ENCODE measurements at places on chromosomes 2 and 18.
A peak's percentile ranks its signal among the peaks of the same experiment; 100 is the strongest.

- no peak for DNase-seq
These were observed 3.3 kb downstream of the RNF125 start for GRCh38 chr18:32021756-32022564.

GRCh38 chr2:196725882-196726281 is 73.6 kb downstream of the GTF3C3 start:
- no peak for DNase-seq

DNA sequence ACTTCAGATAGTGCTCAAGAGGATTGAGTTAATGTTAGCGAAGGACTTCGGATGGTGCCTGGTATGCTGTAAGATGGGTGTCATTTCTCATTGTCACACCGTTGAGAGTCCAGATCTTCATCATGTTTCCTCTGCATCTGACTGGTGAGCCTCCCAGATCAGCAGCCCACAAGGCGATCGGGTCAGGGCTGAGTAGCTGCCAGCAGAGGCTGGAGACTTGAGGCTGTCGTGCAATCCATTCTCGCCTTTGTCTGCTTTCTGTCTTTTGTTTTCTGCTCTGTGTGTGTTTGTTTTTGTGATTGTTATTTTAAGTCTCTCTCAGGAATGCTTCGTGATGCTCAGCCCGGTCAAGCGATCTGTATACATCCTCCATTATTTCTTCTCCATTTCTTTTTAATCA is 95.8 kb downstream of the TGOLN2 start:
- DNase-seq = no peak

GRCh38 chr2:106058469-106059137 is 135.5 kb downstream of the UXS1 start:
- DNase-seq = no peak

- peak; percentile 3 for DNase-seq
These were observed 50.3 kb upstream of the GREB1L start for GRCh38 chr18:21191596-21192307.

- peak; percentile 47 for DNase-seq
These were observed 4.0 kb upstream of the GPR17 start for GRCh38 chr2:127641846-127642507.

GRCh38 chr18:13289481-13290205 is 71.1 kb downstream of the LDLRAD4 start:
- DNase-seq = no peak

GRCh38 chr2:146239392-146240135 is 1605.3 kb upstream of the ACVR2A start:
- no peak for DNase-seq

GRCh38 chr18:45805551-45805950 is 19.9 kb upstream of the SIGLEC15 start:
- DNase-seq = no peak

DNA sequence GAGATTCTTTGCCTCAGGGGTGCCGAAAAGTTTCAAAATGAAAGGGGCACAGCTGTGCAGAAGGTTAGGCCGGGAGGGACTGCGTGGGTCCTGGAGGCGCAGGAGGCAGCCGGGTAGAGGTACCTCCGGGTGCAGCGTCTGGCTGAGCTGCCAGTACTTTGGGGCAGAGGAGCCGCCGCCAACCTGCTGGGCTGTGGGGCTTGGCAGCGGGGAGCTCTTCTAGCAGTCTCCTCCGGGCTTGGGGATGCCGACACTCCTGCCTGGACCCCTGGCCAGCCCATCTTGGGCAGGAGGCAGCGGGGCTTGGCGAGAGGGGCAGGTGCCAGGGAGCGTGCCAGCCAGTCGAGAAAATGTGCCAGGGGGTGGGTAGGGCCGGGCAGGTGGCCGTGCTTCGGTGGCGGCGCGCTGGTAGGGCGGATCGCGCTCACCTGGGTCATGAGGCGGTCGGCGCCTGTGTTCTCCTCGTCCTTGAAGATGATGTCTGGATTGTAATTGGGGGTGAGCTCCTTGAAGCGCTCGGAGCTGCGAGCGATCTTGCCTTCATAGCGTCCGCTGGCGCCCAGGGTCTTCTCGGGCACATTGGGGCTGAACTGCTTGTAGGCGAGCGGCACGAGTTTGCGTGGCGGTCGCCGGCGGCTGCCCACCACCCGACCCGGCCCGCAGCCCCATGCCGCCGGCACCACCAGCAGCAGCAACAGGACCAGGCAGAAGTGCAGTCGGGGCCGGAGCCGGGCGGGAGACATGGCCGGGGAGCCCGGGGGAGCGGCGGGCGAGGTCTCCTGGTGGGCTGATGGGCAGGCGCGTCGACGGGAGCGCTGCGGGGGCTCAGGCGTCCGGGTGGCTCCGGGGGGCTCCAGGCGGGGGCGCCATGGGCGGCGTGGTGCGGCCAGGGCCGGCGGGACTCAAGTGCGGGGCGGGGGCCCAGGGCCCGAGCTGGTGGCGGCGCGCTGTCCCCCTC is 717 bp downstream of the IHH start:
- no peak for DNase-seq

DNA sequence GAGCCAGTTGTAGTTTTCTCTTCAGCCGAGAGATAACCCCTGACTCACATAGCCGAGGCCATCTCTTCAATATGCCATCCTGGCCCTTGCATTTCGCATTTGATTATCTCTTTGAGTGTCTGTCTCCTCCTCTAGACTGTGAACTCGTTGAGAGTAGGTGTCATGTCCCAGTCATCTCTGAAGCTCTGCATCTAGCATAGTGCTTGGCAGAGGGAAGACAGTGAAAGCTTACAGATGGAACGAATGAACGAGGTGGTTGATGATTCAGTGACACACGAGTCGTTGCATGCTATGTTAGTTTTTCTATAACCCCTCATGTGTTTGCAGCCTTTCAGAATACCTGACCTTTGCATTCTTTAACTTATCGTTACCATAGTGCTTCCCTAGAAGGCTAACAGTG is 59.9 kb upstream of the CYRIA start:
- no peak for DNase-seq

DNA sequence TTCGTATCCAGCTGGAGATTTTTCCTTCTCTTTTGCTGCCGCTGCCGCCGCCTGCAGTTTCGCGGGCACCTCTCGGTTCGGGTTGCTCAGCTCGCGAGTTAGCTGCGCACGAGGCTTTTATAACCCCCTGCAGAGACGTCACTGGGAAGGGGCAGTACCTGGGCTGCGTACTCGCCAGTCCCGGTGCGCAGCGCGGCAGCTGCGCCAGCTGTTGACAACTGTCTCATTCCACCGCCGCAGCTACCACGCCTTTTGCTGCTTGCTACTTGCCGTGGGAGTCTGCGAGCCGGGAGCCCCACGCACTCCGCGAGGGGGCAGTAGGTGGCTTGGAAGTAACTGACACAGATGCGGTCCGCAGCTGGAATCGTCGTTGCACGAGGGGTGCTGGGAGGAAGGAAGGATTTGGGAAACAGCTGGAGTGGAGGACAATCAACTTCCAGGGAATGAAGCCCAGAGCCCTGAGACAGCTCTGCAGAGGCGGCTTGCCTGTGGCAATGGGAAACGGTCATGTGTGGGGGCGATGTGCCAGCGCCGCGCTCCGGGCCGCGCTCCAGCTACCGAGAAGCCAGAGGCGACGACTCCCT is at the start of gene TACR1:
Gene TACR1 (minus strand): TSS at position 93 of the 584 bp plus-strand sequence. CDS start 586 bp downstream, outside the sequence.
- DNase-seq = peak; percentile 16

- no peak for DNase-seq
These were observed 72.0 kb downstream of the CDH7 start for GRCh38 chr18:65822826-65823225.

DNA sequence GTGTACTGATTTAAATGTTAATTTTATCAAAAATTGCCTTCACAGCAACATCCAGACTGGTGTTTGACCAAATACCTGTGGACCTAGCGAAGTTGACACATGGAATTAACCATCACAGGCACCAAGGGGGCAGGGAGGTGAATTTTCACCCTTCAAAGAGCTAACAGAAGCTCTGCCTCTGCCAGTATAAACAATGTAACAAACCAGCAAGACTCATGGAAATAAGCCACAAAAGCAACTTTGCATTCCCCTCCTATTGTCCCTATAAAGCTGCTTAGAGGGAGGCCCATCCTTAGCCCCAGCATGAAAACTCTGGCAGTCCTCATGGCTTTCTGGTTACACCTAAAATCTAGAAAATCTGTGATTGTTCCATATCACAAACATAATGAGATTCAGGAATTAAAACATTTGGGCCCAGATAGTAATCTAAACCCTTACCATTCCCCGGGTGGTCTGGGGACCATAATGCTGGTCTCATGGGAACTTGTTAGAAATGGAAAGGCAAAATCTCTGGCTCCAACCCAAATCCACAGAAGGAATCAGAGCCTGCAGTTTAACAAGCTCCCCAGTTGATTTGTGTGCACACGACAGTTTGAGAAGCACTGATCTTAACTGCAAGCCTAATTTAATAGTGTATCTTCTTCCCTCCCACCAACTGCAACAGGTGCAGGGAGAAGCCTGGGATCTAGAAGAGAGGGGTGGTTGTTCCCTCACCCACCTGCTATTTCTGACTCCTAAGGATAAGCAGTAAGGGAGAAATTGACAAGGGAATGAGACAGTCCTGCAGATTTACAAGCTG is 23.1 kb downstream of the SERPINB11 start:
- DNase-seq = no peak

DNA sequence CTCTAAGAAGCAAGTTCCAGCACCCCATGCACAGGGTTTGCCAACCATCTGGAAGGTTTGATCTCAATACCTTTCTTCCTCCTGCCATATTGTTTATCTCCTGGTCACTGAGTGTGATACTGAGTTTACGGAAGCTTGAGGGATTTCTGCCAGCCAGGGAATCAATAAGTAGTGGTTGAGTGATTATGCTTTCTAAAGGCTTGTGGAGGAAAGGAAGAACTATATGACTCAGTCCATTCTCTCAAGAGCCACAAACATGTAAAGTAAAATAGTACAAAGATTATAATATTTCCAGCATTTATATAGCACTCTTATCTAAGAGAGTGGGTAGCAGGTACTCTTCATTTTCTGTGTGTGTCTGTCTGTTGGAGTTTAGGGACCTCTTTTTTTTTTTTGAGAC is 49.2 kb downstream of the SLC4A3 start:
- DNase-seq = no peak

DNA sequence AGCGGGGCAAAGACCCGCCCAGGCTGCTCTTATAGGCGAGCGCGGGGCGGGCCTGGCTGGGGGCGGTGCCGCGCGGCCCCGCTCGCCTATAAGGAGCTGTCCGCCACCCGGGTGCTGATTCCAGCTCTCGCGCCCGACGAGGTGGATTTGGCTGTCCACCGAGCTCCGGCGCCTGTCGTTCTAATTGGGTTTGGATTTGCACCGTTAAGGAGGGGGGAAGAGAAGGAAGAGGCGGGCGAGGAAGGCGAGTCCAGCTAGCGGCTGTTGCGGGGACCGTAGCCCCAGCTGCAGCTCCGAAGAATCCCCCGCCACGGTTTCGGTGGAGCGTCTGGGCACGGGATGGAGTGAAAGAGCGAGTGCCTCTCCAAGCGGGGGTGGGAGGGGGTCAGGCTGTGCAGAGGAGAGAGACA is at the start of gene CNTNAP5:
Gene CNTNAP5 (plus strand): TSS at position 117 of the 410 bp plus-strand sequence. CDS start 364 bp downstream, outside the sequence.
- no peak for DNase-seq

GRCh38 chr18:50654658-50655550 is 95.0 kb downstream of the MAPK4 start:
- no peak for DNase-seq

DNA sequence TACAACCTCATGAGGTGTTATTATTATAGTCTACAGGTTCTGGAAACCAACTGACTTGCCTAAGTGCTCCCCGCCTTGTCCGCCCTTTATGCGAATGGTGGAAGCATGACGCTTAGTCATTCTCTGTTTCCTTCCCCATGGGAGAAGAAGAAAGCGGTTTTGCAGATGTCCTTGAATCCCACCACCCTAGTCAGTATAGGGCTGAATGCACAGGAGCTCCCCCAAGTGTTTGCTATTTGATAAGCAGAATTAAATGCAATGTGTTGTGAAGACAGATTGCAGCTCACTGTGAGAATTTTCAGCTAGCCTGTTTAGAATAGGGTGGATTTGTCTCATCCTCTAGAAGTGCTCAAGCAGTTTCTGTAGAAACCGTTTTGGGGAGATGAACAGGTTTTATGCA is 652.0 kb downstream of the DCC start:
- no peak for DNase-seq

GRCh38 chr2:64649013-64649484 is 4.7 kb downstream of the SERTAD2 start:
- no peak for DNase-seq

DNA sequence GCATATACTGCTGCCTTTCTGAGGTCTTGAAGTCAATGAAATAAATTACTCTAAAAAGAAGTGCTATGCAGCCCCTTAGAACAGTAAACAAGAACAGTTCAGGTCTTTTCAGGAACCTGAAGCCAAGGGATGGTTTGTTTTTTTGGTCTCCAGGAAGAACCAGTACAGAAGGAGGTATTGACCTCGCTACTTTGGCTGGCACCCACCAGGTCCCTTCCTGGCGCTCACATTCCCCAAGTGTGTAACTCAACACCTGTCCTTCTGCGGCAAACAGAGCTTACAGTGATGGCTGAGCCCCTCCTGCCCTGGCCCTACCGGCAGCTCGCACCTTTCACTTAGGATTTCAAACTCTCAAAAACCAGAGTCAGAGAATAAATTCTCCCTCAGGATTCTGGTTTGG is 51.9 kb downstream of the SETBP1 start:
- DNase-seq = no peak

DNA sequence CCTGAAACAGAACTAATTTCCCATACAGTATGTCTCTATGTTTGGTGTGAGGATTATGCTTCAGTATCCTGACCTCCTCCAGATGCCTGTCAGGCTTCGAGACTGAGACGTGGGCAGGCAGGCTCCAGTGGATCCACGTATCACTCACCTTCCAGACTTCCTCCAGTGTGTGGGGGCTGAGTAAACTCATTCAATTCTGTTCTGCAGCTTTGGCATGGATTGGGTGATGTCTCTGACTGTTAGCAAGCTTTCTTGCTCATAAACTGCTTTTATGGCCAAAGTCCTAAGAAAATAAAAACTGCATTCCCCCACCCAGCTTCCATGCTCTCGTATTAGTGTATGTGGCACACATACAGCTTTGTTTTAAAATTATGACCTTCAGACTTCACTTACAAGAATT is 53.6 kb downstream of the CCDC93 start:
- no peak for DNase-seq

DNA sequence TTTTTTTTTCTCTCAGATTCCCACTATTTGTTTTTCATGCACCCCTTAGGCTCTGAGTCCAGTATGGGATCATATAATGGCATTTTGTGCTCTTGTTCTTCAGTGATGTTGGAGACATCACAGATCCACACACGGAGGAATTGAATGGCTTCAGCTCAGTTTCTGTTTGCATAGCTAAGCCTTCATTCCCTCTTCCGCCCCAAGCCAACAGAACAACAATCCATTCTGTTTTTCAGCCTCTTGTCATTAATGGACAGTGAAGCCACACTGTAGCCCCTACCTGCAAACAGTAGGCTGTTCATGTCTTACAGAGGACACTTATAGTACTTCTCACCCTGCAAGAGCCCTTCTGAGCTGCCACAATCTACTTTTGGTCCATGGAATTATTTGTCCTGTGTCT is 64.0 kb upstream of the ZSWIM2 start:
- no peak for DNase-seq

GRCh38 chr2:219480004-219480403 is 18.7 kb upstream of the GMPPA start:
- no peak for DNase-seq

GRCh38 chr2:224524657-224525056 is 60.5 kb downstream of the CUL3 start:
- DNase-seq = peak; percentile 22
